ENCODE measurements at places on chromosomes 7 and 10.

DNA sequence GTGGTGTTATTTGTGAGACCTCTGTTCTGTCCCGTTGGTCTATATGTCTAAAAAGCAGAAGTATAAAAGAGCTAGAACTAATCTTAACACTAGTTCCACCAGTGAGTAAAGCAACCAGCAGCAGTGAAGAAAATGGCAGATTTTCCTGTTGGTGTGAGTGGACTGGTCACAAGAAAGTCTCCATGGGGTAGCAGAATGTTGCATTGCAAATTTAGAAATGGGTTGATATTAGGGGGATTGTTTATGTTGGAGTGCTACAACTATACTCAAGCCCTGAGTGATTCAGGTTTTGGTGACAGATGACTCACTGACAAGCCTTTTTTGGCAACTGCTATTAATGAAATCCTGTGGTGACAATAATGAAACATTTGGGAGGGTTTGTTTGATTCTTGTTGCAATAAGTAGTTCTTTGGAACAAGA is 5.6 kb downstream of the AVL9 start:
- H3K4me1 ChIP-seq: peaks cover 12% of the 10 kb centered on the region
- no peak overlapping the region for H3K4me3 ChIP-seq
- peak; percentile 76 for DNase-seq
- H3K27ac ChIP-seq: peak overlapping the region; percentile 64

- H3K27me3 ChIP-seq: no peaks in the 10 kb centered on the region
- no peak overlapping the region for H3K4me3 ChIP-seq
- no peaks in the 10 kb centered on the region for H3K36me3 ChIP-seq
- no peak for DNase-seq
- no peaks in the 10 kb centered on the region for H3K4me1 ChIP-seq
- no peak overlapping the region for H3K27ac ChIP-seq
Measured at GRCh38 chr7:18154726-18155125, 127.1 kb upstream of the PRPS1L1 start.

DNA sequence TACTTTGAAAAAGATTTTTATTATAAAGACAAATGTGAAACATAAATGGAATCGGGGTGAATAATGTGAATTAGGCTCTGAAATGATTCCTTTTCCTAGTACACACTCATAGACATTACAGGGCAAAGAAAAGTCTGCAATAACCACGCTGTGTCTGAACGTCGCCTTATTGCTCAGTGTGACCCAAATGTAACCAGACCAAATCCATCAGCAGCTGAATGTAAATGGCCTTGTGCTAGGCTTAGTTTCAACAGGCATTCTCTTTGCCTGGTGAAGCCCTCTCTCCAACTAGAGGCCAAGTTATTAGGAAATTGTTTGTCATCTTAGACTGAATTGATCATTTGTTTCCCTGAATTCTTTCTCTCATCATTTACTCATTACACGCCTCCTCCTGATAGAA is 225.5 kb downstream of the CHCHD3 start:
- no peak overlapping the region for H3K27ac ChIP-seq
- H3K4me3 ChIP-seq: no peak overlapping the region
- no peaks in the 10 kb centered on the region for H3K27me3 ChIP-seq
- DNase-seq: no peak
- H3K36me3 ChIP-seq: no peaks in the 10 kb centered on the region

DNA sequence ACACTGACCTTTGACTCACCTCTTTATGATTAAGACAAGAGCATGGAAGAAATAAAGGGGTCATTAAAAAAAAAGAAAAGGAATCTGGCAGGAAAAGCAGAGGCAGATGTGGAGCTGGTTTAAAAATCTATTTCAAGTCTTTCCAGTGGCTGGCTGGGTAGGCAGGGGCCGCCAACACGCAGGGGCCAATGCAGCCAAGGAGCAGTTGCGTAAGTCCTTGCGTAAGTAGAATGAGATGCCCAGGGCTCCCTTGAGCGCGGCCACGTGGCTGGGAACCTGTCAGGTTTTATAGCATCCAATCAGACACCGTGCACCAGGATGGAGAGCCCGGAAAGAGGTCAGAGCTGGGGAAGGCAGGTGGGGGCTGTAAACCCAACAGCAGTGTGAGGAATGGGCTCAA is 123.8 kb upstream of the INSYN2A start:
- no peaks in the 10 kb centered on the region for H3K4me1 ChIP-seq
- H3K27ac ChIP-seq: no peak overlapping the region
- no peaks in the 10 kb centered on the region for H3K36me3 ChIP-seq
- H3K27me3 ChIP-seq: no peaks in the 10 kb centered on the region
- no peak overlapping the region for H3K4me3 ChIP-seq

DNA sequence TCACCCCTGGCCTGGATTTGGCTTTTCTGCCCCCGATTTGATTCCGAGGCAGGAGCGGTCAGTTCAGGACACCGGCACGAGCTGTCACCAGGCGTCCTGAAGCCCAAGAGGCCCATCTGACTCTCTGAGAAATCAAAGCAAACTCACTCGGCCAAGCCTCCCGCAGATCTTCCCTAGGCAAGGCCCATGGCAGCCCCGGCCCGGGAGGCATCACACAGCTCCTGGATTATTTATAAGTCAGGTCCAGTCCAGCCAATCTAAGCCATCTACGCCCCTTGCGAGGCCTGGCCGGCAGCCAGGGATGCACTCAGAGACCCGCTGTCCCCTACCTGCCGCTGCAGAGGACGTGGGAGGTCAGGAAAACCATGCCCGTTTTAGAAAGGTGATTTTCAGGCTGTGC is 87.3 kb upstream of the DIP2C start:
- no peak overlapping the region for H3K4me3 ChIP-seq
- DNase-seq: no peak
- H3K36me3 ChIP-seq: no peaks in the 10 kb centered on the region
- no peaks in the 10 kb centered on the region for H3K27me3 ChIP-seq

DNA sequence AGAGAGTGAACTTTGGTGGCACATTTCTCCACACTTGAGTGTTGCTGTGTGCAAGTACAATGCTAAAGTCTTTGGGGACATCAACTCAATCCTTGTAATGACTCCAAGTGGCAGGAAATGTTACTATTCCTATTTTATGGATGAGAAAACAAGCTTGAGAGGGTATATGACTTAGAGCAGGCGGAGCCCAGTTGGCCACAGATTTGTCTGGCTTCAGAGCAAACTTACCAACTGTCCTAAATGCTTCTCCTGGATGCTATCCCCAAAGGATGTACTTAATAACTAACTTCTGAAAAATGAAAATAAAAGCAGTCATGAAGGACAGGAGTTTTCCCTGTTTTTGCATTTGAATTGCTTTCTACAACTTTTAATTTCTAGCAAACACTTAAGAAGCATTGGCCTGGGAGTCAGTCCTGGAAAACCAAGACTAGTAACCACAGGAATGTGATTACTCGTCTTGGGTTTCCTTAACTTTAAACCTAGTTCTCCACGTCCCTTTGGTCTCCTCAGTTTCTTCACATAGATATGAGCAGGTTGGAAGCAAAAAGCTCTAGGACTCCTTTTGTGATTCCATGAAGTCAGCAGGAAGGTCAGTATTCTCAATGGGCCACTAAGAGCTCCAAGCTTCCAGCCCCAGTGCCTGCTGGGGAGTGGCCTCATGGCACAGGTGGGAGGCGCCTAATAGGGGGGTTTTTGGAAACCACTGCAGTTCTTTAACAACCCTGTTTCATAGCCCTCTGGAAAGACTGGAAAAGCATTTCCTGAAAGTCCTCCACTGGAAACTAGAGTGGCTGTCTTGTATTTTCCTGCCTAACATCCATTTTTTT is 140.8 kb downstream of the GLCCI1 start:
- H3K4me1 ChIP-seq: no peaks in the 10 kb centered on the region
- no peaks in the 10 kb centered on the region for H3K36me3 ChIP-seq
- DNase-seq: peak; percentile 80
- no peak overlapping the region for H3K27ac ChIP-seq
- H3K27me3 ChIP-seq: no peaks in the 10 kb centered on the region
- H3K4me3 ChIP-seq: no peak overlapping the region

DNA sequence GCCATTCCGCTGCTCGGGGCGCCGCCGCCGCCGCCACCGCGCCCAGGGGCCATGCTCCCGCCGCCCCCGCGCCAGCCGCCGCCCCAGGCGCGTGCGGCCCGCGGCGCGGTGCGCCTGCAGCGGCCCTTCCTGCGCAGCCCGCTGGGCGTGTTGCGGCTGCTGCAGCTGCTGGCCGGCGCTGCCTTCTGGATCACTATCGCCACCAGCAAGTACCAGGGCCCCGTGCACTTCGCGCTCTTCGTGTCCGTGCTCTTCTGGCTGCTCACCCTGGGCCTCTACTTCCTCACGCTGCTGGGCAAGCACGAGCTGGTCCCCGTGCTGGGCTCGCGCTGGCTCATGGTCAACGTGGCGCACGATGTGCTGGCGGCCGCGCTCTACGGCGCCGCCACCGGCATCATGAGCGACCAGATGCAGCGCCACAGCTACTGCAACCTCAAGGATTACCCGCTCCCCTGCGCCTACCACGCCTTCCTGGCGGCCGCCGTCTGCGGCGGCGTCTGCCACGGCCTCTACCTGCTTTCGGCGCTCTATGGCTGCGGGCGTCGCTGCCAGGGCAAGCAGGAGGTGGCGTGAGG is 383 bp downstream of the MARVELD1 start:
- peaks cover 7% of the 10 kb centered on the region for H3K36me3 ChIP-seq
- peaks cover 28% of the 10 kb centered on the region for H3K4me1 ChIP-seq
- H3K4me3 ChIP-seq: peak overlapping the region; percentile 73
- DNase-seq: peak; percentile 74
- peak overlapping the region; percentile 85 for H3K27ac ChIP-seq

- H3K27me3 ChIP-seq: no peaks in the 10 kb centered on the region
- H3K4me1 ChIP-seq: no peaks in the 10 kb centered on the region
- H3K27ac ChIP-seq: no peak overlapping the region
- H3K36me3 ChIP-seq: no peaks in the 10 kb centered on the region
- DNase-seq: no peak
Measured at GRCh38 chr7:71785216-71785615, 626.9 kb downstream of the CALN1 start.

- H3K27me3 ChIP-seq: no peaks in the 10 kb centered on the region
- no peak overlapping the region for H3K27ac ChIP-seq
- no peaks in the 10 kb centered on the region for H3K36me3 ChIP-seq
- DNase-seq: no peak
- H3K4me3 ChIP-seq: no peak overlapping the region
- H3K4me1 ChIP-seq: no peaks in the 10 kb centered on the region
Measured at GRCh38 chr7:2087744-2088143, 145.0 kb downstream of the MAD1L1 start.

GRCh38 chr7:50666124-50666496 is 100.9 kb upstream of the DDC start:
- H3K27me3 ChIP-seq: no peaks in the 10 kb centered on the region
- no peak for DNase-seq
- H3K27ac ChIP-seq: no peak overlapping the region
- H3K4me1 ChIP-seq: peaks cover 12% of the 10 kb centered on the region

- peaks cover 6% of the 10 kb centered on the region for H3K4me1 ChIP-seq
- DNase-seq: no peak
- H3K27me3 ChIP-seq: no peaks in the 10 kb centered on the region
- no peak overlapping the region for H3K4me3 ChIP-seq
- H3K27ac ChIP-seq: no peak overlapping the region
- H3K36me3 ChIP-seq: no peaks in the 10 kb centered on the region
Measured at GRCh38 chr7:73680501-73680900, 2.8 kb downstream of the DNAJC30 start.

DNA sequence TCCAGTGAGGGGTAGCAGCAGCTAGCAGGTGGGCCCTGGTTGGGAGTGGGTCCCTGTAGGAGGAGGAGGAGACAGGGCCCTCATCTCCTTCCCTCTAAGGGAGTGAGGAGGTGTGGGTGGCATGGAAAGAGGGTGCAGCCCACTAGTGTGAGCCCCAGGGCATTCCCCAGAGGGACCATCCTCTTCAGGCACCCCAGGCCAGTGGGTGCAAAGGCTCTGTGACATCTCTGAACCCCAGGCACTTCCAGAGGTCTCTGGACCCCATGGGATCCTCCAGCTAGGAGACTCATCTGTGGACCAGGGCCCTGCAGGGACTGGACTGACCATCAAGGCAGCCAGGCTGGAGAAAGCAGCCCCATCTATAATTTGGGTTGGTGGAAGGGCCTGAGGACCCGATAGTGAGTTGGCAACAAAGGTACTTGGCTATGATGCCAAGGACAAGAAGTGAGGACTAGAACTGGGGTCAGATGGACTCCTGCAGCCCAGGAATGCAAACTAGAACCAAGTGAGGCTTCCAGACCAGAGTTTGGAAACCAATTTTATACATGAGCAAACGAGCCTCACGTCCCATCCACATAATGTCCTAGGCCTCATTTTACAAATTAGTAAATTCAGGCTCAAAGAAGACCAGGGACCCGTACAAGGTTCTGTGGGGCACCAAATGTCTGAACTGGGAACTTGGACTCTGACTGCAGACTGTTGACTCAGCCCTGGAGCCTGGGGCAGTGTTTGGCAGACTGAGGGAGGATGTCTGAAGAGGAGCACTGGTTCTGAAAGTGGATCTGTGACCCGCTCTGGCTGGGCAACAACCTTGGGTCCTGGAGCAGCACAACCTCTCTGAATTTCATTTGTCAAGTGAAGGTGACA is 1.4 kb upstream of the VSTM4 start:
- no peak overlapping the region for H3K4me3 ChIP-seq
- H3K4me1 ChIP-seq: peaks cover 2% of the 10 kb centered on the region
- H3K27me3 ChIP-seq: peaks cover 8% of the 10 kb centered on the region
- no peak for DNase-seq
- no peaks in the 10 kb centered on the region for H3K36me3 ChIP-seq

DNA sequence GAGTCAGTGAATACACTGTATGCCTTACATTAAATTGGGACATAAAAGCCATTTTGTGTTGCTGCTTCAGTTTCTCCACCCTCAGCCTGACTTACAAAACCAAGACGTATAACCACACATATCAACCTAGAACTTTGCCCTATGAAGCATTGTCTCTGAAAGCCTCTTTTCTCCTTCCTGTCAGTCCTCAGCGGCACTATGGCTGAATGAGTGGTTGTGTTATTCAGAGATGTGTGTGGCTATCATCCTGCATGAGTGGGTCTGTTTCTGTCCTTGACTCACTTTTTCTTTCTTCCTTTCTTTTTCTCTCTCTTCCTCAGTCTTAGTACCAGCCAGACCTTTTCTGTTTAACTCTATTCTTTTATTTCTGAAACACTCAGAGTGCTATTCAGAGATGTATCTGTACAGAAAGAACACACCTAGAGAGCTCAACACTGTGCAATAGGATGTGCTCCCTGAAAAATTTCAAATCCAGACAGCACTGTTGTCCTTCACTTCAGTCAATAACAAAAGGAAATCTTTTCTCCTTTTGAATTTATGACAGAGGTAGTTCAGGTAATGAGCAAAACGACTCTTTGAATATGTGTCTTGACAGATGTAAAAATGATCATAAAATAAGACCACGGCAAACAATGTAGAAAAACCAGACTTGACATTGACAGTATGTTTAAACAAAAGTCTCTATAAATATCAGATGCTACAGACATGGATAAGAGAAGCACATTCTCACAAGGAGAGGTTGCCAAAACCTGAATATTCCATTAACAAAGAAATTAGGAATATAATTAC is 163.3 kb upstream of the FEZF1 start:
- H3K4me3 ChIP-seq: no peak overlapping the region
- no peaks in the 10 kb centered on the region for H3K36me3 ChIP-seq
- no peak for DNase-seq
- no peak overlapping the region for H3K27ac ChIP-seq
- no peaks in the 10 kb centered on the region for H3K4me1 ChIP-seq
- H3K27me3 ChIP-seq: no peaks in the 10 kb centered on the region

All from fibroblast of lung (primary cell).